Natural killer cell treated with Interleukin-12 subunit alpha and Interleukin-12 subunit beta and Interleukin-15 and Interleukin-18, amount 100 ng/mL, for 72 hours (primary cell): ENCODE measurements at places on chromosomes 7 and 10. TPM values are rescaled to one million over a fixed set of nuclear protein-coding genes. Genes with fewer than 3 reads are reported as not detected.
A peak's percentile ranks its signal among the peaks of the same experiment; 100 is the strongest.

- no peak for DNase-seq
Observed at GRCh38 chr7:25329815-25330214, 101.5 kb upstream of the NPVF start.

DNA sequence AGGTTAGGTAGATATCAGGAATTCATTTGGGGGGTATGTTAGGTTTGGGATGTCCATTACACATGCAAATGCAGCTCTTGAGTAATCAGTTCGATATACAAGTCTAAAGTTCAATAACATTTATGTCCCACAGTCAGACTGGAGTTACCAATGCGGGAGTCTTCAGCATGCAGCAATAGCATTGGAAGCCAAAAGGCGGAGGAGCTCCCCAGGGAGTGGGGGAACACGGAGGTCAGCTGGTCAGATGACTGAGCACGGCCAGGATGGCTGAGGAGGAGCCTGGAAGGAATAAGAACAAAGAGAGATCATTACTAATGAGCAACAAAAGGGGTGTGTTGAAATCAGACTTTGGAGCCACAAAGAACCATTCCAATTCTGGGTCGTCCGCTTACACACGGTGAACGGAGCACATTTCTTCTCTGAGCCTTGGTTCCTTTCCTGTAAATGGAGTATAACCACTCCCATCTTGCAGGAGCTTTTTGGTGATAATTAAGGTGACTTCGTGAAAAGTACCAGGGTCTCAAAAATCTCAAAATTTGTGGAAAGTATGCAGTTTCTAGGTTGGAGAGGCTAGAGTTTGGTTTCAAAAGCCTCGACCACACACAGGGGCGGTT is 478 bp upstream of the ZNF22 start:
- DNase-seq = no peak

GRCh38 chr10:107650939-107651338 is 486.4 kb upstream of the SORCS1 start:
- DNase-seq = no peak

- no peak for DNase-seq
Observed at GRCh38 chr7:12754179-12754578, 66.7 kb downstream of the ARL4A start.

- DNase-seq = no peak
Observed at GRCh38 chr7:81676105-81676811, 93.6 kb downstream of the HGF start.

DNA sequence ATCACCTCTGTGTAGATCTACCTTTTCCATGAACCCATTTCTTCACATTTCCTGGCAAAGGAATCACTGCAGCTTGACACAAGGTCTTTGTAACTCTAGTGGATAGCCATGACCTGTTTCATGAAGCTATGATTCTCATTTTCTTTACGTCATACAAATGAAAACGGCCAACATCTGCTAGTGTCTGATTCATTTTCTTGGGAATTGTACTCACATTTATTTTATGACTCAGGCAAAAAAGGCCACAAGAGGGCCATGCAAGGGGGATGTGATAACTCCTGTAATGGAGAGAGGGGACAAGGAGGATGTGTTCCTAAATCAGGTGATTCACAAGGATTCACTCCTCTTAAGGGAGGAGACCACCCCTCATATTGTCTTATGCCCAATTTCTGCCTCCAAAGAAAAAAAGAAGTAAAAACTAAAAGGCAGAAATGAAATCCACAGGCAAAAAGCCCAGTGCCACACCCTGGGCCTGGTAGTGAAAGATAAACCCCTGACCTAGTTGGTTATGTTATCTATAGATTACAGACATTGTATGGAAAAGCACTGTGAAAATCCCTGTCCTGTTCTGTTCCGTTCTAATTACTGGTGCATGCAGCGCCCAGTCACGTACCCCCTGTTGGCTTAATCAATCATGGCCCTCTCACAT is 249.9 kb downstream of the IPMK start:
- DNase-seq = no peak

DNA sequence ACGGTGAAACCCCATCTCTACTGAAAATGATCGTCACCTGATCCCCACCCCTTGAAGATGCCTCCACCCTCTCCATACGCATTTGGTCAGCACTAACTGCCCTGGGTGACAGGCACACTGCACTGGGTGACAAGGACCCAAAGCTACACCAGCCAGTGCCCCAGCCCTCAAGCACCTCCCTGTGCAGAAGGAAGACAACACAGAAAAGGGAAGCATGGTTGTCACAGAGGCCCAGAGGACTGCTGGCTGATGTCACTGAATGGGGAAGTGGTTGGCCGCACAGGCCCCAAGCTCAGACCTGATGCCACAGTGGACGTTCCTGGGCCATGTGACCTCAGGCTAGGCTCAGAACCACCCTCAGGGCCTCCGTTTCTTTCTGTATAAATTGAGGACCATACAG is 4.2 kb upstream of the PILRA start:
- DNase-seq = peak; percentile 88

DNA sequence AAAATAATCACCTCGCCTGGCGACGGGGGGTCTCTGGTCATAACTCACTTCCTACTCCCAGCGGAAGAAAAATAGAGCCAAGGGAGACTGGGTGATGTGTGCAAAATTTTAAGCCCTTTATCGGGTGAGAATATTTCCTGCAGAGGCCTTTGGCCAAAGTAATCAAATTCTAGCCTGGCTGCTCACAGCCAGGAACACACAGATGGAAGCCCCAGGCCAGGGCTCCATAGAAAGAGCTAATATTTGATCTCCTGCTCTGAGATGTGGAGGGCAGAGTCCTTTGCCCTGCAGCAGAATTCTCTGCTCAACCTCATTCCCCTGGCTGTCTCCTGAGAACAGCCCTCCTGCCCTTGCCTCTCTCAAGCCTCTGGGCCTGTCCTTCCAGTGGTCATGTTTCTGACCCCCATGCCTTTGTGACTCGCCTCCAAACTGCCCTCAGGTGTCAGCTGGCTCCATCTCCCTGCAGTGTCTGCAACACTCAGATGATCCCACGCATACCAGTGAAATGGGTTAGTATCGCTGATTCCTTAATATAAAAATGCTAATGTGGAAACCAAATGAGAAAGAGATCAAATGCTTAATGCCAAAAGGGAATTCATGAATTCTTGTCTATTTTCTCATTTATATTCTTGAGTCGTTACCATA is 34.5 kb downstream of the FRMD4A start:
- DNase-seq = no peak

- no peak for DNase-seq
Observed at GRCh38 chr10:29344073-29344820, 55.4 kb downstream of the LYZL1 start.

- DNase-seq = no peak
Observed at GRCh38 chr7:17022920-17023319, 141.1 kb upstream of the AGR3 start.

DNA sequence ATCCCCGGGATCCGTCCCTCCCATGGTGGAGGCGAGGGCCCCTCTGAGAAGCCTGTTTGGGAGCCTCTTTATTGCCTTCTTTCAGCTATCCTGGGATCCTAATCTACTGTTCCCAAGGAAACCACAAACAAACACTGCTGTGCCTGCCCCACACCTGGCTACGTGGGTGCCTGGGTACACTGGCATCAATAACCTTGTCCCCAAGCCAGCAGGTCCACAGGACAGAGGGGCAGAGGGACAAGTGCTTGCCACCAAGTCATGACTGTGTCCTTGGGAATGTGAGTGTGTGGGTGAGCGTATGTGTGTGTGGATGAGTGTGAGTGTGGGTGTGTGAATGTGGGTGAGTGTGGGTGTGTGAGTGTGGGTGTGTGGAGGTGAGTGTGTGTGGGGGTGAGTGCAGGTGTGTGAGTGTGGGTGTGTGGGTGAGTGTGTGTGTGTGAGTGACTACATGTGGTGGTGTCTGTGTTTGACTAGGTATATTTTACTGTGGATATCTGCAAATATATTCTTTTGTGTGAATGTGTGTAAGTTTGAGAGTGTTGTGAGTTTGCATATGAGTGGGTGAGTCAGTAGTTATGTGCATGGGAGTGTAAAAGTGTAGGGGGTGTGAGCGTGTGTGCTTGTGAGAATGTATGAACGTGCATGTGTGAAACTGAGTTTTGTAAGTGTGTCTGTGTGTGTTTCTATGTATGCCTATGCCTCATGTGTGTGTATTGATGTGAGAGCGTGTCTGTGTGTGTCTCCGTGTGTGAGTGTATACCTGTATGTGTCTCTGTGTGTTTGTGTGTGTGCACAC is 96.1 kb downstream of the TNS3 start:
- no peak for DNase-seq

The TMEM273 gene
- 86.0 TPM for total RNA-seq

The POLR2J gene
- 57.6 TPM for total RNA-seq

The TAC1 gene
- total RNA-seq = not detected

The TMED4 gene
- total RNA-seq = 97.9 TPM
